ENCODE measurements at places on chromosomes 7 and 10.

- no peak for DNase-seq
Observed at GRCh38 chr10:71868192-71868697, 17.2 kb upstream of the PSAP start.

GRCh38 chr10:54137396-54137795, 663.6 kb downstream of the PCDH15 start:
- no peak for DNase-seq

- no peak for DNase-seq
Observed at GRCh38 chr10:99629625-99629978, 9.4 kb upstream of the SLC25A28 start.

DNA sequence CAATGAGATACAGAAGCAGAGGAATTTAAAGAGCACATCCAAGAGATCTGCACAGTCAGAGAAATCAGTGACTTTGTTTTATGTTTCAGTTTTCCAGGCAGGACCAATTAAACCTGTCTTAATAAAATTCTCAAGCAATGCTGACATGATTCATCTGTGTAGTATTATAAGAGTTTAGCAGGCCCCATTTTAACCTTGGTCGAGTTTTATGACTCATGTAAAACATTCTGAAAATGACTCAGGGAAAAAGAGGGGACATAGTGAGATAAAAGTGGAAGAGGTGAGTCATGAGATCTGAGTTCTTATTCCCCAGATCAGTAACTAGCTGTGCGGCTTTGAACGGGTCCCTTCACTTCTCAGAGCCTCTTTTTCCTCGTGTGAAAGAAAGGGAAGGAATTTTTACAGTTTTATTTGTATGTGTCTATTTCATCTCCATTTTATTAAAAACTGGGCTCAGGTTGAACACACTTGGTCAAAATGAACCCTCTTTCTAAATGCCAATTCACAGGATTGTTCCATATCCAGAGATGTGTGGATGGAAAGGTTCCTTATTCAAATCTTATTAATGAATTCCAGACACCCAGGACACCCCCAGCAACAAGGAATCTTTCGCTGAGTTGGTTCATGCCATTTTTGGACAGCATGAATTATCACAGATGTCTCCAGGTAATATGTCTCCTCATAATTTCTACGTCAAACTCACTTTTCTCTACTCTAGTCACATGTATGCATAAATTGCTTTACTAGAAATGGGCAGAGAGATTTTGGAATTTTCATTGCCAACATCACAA, 143.2 kb downstream of the JAZF1 start:
- no peak for DNase-seq

DNA sequence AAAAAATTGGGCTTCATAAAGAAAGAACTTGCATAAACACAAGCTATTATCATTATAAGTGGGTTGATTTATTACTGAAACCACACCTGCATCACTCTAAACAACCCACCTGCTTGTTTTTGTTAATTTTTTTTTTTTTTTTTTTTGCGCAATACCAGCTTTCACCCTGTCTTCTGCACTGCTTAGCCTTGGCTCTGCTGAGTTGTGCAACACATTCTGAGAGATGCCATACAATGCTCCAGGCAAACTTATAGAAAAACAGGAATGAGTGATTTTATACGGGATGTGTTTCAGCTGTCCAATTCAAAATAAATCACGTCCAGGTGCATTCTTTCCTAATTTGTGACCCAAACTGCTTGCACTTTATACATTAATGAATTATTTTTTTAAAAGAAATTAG, 923.6 kb downstream of the GATA3 start:
- no peak for DNase-seq

GRCh38 chr7:142412551-142413193, 154.8 kb upstream of the PRSS58 start:
- DNase-seq: no peak

- DNase-seq: no peak
Observed at GRCh38 chr10:90738885-90739284, 119.0 kb downstream of the HTR7 start.

DNA sequence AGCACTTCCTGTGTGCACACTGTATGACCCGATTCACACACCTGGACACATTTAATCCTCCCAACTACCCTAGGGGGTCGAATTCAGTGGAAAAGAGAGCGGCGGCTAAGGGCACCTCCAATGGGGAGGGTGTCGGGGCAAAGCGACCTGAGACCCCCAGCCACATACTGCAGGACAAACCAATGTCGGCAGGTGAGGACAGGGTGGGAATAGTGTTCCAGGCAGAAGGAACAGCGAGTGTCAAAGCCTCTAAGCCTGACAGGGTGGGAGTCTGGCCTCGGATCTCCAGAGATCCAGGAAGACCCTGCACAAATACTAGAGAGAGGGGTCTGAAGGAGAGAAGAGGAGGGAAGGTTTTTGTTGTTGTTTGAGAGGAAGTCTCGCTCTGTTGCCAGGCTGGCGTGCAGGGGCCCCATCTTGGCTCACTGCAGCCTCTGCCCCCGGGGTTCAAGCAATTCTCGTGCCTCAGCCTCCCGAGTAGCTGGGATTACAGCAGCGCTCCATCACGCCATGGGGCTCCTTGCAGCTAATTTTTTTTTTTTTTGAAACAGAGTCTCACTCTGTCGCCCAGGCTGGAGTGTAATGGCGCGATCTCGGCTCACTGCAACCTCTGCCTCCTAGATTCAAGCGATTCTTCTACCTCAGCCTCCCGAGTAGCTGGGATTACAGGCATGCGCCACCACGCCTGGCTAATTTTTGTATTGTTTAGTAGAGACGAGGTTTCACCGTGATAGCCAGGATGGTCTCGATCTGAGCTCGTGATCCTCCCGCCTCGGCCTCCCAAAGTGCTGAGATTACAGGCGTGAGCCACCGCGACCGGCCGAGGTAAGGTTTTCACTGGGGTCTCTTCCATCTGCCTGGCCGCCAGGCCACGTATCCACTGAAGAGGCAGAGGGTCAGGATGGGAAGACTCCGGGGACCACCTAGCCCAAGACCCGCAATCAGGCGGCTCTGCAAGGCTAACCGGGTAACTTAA, 1.2 kb upstream of the ARPC1B start:
- no peak for DNase-seq

DNA sequence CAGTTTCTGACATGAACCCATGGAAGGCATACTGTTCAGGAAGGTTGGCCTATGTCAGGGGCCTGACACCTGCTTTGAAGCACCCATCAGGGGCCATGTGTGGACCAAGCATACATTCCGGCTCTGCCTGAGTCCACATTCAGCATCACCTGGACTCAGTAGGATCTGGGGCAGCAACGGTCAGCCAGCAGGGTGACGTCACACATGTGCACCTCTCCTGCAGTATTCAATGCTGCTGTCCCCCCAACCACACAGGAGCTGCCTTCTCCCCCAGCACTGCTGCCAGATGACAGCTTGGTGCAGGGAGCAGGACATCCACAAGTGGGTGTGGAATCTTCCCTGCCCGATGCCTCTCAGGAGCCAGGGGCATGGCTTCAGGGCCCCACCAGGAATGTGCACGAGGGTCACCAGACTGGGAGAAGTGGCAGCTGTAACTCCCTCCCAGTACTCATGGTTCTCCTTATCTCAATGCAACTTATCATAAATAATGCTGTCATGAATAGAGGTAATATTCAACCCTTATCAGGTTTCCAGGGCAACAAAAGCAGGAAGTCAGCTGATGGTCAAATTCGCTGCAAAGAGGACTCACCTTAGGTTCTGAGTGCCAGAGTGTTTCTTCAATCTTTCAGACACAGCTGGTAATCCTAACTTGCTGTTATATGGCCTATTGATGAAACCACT, 292.9 kb downstream of the PAXIP1 start:
- no peak for DNase-seq

DNA sequence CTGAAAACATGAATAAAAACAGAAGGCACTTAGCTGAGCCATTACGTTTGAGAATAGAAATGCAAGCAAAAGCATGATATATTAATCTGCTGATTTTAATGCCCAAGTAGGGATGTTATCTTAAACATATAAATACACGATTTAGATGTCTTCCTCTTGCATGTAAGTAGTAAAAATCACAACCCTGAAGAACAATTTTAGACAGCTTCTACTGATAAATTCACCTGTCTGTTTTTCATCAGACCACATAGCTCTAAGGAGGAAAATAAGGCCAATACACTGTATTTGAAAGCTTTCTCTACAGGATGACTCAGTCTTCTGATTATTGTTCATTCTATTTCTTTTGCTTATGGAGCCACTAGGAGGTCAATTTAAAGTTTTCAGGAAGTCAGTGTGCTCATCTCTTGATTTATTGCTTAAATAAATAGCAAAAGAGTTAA, 210.9 kb upstream of the CHRM2 start:
- DNase-seq: no peak

GRCh38 chr10:65482848-65483247, 1443.0 kb upstream of the LRRTM3 start:
- no peak for DNase-seq

- DNase-seq: no peak
Observed at GRCh38 chr10:9608602-9609001, 1409.1 kb upstream of the CELF2 start.

DNA sequence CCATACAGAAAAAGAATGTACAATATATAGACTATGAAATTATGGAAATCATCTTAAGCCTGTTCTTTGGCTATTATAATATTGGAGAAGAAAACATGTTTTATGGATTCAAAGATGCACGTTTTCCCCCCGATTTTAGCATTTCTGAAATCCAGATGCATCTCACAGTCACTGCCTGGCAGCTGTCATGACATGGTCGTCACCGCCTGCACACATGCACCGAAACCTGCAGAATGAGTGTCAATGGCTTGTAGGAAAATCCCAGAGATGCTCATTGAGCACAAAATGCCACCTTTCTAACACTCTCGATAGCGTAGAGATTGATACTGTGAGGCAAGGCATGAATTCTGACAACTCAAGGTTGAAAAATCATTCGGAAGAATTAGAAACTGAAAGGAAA, 115.5 kb downstream of the TAF3 start:
- no peak for DNase-seq

DNA sequence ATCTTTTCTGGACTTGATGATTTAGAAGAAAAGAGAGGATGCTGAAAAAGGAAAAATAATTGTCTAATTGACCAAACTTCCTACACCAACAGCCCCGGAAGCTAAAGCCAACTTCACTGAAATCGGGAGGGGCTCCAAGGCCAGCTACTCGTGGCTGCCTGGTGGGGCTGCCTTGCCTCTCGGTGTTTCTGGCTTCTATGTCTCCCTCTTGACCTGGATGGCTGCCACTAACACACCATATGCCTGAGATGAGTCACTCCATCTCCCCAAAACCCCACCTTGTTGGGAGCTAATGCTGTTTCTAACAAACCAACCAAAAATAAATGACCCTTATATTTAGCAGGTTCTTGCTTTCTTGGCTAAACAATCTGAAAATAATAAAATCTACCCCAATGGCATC, 87.6 kb upstream of the AFAP1L2 start:
- DNase-seq: no peak

DNA sequence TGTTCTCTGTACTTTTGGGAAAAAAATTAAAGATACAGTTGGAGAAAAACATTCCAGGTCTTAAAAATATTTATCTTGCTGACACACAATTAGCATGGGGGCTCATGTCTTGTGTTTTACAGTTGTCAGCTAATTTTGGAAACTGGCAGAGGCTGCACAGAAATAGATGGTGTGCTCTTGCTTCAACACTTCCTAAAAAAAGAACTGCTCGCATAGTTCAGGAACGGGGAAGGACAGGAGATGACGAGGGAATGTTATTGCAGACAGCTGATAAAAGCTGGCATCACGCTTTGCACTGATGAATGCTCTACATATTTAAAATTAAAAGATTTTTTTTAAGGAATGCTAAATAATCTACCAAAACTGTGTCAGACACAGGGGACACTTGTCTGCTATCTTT, 103.5 kb upstream of the CELF2 start:
- DNase-seq: no peak

DNA sequence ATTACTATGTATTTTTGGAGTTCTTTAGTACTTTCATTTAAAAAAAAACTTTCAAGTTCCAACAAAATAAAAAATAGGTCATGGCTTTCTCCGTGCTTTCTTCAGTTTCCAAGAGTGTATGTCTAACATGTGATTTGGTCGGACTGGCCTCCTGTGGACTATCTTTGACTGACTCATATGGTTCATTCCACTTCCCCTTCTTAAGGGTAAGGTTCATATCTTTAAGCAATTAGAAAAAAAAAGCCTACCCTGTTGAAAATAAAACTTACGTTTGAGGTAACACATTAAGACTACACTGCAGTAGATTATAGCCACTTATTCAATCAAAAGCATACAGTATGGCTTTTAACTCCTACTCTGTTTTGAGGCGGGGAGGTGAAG, 112.8 kb upstream of the AHR start:
- DNase-seq: no peak

DNA sequence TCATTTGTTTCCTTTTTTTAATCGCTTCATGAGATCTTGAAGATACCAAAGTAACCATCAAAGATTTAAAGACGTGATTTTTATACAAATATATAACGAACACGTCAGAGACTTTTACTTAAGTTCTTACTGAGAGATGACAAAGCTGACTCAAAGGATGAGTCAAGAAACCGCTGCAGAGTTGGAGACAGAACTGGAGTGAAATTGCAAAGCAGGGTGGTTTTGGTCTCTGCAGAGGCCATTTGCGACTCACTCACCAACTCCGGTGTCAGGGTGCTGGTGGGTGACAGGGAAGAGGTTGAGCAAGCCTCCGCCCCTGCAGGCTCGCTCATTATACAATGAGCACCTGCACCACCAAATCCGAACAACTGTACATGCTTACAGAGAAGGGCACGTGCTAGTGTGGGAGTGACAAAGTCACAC, 75.2 kb downstream of the DNAJB6 start:
- DNase-seq: no peak

- DNase-seq: no peak
Observed at GRCh38 chr7:75033064-75033463, 40.5 kb downstream of the RCC1L start.

GRCh38 chr7:107946451-107946850, 55.5 kb downstream of the DLD start:
- no peak for DNase-seq

DNA sequence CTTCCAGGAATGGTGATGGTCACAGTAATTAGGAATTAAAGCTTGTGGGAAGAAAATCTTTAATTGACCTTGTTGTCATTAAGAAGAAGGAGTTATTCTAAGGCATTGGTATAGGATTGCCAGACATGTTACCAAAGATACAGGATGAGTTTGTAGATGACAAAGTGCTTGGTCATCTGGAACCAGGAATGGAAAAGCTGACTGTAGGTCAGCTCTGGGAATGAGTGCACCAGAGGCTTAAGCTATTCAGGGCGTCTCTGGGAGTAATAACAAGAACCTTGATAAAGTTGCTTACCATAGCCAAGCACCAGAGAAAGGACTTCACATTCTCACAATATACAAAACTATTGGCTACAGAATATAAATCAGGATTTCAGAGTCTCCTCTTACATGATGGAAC, 89.0 kb downstream of the PHTF2 start:
- DNase-seq: no peak

- no peak for DNase-seq
Observed at GRCh38 chr10:70906031-70906783, 17.8 kb upstream of the PCBD1 start.

GRCh38 chr10:61592581-61592980, 70.1 kb upstream of the CABCOCO1 start:
- DNase-seq: no peak

DNA sequence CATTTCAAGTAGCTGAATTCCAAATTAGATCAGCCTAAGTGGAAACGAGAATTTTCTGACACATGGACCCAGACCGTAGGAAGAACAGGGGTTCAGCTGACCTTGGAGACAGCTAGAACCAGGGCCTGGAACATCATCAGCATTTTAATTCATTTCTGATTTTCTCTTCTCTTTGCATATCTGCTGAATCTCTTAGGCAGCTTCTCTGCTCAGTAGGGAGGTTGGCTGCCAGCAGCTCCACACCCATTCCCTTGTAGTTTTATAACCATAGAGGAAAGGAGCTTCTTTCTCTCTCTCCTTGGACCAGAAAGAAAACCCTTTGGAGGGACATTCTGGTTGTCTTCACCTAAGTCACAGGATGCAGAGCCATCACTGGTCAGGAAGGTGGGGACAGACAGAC, 36.0 kb downstream of the LMTK2 start:
- DNase-seq: no peak
